ENCODE measurements at places on chromosomes 1 and 21.

GRCh38 chr1:240806200-240806745 lies 194.3 kb upstream of the GREM2 start:
- no peak for DNase-seq

GRCh38 chr1:208820580-208821212 lies 576.5 kb upstream of the PLXNA2 start:
- DNase-seq, result no peak

GRCh38 chr1:205676002-205676401 lies 4.3 kb downstream of the SLC45A3 start:
- DNase-seq, result no peak

- DNase-seq, result no peak
Measured at GRCh38 chr1:107879346-107879745, 85.6 kb downstream of the VAV3 start.

- DNase-seq, result no peak
Measured at GRCh38 chr1:98792123-98792522, 130.6 kb downstream of the SNX7 start.

DNA sequence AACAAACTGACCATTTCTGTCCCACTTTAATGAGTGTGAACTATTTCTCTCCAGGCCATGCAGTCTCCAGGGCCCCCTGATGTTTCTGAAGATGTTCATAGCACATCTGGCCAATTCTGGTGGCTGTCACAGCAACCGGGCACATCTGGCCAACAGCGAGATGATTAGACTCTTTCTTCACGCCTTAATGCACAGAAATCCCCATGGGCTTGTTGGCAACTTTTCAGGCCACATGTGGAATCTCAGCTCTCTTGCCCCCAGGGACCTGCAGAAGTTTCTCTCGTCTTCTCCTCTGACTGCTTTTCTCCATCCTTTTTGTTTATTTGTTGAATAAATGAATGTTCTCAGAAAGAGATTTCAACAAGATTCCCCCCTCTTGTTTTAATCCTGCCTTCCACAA lies 71.2 kb upstream of the HMGB4 start:
- no peak for DNase-seq

DNA sequence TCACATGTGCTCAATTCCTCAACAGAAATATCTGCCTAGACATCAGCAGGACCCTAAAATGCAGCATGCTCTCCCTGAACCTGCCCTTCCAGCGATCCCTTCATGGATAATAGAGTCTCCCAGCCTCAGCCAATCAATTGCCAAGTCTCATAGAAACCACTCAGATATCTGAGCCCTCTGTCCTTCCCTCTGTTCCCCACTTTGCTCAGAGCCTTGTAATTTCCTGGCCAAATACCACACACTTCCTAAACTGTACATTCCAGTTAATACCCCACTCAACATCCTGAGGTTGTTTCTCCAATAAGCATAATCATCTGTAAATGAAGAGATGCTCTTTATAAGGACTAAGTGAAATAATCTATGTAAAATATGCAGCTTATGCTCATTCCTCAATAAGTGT lies 59.3 kb upstream of the PTGFRN start:
- DNase-seq, result no peak

GRCh38 chr1:215200121-215200520 lies 117.6 kb downstream of the KCNK2 start:
- no peak for DNase-seq

- DNase-seq, result no peak
Measured at GRCh38 chr1:213131851-213132655, 81.0 kb downstream of the RPS6KC1 start.

- DNase-seq, result no peak
Measured at GRCh38 chr1:110682898-110683297, 8.2 kb upstream of the KCNA3 start.

GRCh38 chr1:44014365-44015104 lies 16.7 kb downstream of the SLC6A9 start:
- no peak for DNase-seq

DNA sequence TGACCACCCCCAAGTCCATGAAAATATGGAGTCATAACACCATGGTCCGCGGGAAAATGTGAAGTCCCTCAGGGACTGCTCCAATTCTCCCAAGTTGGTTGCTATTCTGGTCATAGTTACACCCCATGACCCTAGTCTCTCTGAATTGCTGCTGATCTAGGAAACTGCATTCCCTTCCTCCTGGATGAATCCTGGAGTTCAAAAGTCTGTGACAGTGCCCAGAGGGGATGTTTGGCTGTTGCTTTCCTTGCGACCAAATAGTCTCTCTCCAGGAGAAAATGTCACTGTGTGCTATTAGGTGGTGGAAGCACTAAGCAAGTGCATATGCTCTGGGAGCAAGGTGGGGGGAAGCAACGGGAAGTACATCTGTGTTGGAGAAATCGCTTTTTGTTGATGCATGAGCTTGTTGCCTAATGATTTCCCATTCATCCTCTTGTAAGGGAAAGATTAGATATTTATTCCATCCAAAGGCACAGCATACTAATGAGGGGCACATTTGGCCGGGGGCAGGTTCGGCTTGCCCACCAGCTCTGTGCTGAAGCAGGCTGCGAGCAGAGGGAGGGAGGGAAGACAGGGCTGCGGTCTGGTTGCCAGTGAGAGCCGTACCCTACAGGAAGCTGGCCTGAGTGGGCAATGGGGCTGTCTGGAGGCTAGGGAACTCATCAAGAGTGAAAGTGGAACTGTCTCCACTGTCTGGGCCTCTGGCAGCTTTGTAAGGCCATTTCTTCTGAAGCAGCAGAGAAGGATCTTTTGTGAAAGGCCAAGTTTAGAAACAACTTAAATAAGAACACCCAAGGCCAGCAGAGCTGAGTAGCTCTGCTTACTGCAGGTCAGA lies 27.2 kb downstream of the SYT6 start:
- no peak for DNase-seq

- DNase-seq, result no peak
Measured at GRCh38 chr1:60031146-60031545, 42.4 kb downstream of the C1orf87 start.

GRCh38 chr1:225777058-225777582 lies 506 bp upstream of the SRP9 start:
- DNase-seq, result no peak

DNA sequence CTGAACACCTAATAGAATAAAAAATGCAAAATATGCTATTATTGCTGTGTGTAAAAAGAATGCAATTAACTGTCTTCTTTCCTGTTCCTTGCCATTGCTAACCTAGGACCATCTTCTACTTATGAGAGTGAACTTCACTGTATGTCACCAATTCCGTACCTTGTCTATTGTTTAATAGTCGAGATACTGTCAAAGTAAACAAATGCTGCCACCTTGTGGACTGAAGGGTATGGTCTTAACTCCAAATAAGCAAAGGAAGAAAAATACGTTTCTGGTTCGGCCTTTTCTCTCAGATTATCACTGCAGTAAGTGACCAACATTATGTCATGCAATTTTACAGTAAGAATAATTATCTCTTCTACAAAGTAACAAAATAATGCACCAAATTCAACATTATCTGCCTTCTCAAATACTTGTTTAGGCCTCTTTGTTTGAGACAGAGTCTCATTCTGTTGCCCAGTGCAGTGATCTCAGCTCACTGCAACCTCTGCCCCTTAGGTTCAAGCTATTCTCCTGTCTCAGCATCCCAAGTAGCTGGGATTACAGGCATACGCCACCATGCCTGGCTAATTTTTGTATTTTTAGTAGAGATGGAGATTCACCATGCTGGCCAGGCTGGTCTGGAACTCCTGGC lies 133.4 kb downstream of the COP1 start:
- DNase-seq, result peak; percentile 15

DNA sequence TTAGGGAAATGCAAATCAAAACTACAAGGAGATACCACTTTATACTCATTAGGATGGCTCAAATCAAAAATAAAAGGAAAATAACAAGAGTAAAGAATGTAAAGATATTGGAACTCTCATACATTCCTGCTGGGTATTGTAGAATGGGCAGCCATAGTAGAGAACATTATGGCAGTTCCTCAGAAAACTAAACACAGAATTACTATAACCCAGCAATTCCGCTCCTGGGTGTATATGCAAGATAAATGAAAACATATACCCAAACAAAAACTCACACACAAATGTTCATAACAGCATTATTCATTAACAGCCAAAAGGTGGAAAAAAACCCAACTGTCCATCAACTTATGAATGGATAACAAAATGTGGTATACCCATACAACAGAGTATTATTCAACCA lies 11.4 kb downstream of the BEND5 start:
- no peak for DNase-seq

- DNase-seq, result no peak
Measured at GRCh38 chr1:31814041-31814511, 1.7 kb downstream of the SPOCD1 start.

DNA sequence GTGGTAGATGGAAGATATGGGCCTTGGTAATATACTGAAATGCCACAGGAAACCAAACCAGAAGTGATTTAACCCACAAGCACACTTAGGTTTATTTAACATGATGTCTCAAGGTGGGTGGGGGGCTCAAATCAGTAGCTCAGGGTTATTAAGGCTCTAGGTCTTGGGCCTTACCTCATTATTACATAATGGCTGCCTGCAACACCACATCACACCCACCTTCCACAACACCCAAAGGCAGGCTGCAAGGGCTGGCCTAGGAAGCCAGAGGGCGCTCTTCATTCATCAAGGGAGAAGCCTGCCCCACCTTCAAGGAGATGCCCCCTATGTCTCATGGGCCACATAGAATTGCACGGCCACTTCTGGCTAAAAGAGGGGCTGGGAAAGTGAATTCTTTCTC lies 6.0 kb downstream of the TFF1 start:
- no peak for DNase-seq

- DNase-seq, result no peak
Measured at GRCh38 chr1:183598386-183598785, 8.1 kb upstream of the NCF2 start.
